ENCODE measurements at places on chromosomes 2 and 18.

DNA sequence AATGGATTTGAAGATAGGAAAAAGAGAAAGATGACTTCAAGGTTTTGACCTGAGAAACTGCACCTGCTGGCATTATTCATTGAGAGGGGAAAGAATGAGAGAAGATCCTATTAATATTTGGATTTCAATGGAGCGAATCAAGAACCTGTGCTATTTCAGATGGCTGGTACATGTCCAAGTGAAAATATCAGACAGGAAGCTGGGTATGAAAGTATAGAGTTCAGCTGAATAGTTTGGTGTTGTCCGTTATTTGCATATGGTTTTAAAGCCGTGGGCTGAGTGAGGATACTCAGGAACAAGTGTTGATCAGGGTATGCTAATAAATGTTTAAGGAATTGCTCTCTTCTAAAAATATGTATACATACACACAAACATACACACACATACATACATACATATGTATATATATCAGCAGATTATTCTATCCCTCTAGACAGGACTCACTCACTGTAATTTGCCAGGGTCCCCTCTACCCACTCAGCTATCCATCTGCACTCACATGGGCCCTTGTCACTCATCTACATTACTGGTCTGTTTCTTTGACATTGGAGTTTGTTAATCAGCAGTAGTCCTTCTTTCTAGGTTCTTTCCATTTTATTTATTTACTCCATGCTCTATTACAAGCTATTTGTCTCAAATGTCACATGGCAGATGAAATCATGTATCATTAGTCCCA lies 33.9 kb upstream of the IKZF2 start:
- no peak for DNase-seq

- no peak for DNase-seq
Observed at GRCh38 chr2:101442667-101443061, 32.2 kb downstream of the RFX8 start.

DNA sequence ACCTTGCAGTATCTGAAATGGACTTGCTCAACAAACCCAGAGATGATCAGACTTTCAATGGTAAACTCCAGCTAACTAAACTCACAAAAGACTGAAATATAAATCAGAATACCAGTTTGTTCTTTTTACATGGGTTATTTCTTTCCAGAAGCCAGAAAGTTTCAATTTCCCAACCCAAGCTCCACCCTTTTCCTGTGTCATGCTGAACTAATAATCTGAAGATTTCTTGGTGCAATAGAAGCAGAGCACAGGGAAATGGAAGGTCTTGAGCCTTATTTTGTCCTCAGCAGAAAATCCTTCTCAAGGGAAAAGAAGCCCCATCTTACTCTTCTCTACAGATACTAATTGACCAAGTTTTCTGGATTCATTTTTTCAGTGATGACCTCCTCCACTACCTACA lies 93.3 kb upstream of the PAPOLG start:
- DNase-seq, result no peak

GRCh38 chr2:32384529-32384928 lies 27.7 kb downstream of the BIRC6 start:
- DNase-seq, result no peak

- DNase-seq, result no peak
Observed at GRCh38 chr2:72117718-72118117, 29.9 kb downstream of the CYP26B1 start.

DNA sequence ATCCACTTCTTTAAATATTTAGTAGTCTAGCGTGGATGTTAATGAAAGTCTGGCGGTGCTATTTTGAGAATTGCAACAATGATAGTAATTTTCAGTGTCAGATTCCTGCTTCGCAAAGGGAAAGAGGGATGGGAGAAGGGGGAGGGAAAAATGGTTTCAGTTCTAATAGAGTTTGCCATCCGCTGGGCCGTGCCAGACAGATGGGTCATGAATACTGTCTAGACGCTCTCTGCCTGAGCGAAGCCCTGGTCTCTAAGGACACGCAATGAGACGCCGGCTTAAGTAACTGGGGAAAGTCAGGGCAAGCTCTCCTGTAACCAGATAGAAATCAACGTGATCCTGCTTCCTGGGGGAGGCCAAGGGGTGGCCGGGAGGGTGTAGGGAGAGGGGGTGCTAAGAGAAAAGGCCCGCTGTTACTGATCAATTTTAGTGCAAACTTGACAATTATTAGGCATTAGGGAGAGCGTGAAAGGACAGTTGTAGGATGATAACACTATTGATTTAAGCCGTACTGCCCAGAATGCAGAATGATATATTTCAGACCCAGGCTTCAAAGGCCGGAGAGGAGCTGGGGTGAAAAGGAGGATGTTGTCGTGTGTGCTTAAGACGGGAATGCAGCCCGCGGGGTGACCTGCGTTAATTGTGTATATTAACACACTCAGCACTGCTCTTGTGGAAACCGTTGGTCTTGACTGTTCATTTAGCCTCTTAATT lies 229.2 kb downstream of the LDLRAD4 start:
- DNase-seq, result no peak

DNA sequence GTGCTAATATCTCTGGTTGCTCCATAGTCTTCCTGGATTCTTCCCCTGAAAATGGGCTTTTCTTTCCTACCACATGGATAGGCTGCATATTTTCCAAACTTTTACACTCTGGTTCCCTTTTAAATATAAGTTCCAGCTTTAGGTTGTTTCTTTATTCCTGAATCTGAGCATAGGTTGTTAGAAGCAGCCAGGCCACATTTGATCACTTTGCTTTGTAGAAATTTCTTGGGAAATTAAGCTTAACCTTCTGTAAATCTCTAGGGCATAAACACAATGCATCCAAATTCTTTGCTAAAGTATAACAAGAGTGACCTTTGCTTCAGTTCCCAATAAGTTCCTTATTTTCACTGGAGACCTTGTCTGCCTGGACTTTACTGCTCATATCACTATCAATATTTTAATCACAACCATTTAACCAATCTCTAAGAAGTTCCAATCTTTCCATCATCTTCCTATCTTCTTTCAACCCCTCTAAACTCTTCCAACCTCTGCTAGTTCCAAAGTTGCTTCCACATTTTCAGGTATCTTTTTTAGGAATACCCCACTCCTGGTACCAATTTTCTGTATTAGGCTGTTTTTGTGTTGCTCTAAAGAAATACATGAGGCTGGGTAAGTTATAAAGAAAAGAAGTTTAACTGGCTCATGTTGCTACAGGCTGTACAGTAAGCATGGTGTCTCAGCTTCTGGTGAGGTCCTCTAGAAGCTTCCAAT lies 389.6 kb upstream of the HS6ST1 start:
- no peak for DNase-seq

- DNase-seq, result no peak
Observed at GRCh38 chr2:10265329-10266132, 37.2 kb upstream of the HPCAL1 start.

DNA sequence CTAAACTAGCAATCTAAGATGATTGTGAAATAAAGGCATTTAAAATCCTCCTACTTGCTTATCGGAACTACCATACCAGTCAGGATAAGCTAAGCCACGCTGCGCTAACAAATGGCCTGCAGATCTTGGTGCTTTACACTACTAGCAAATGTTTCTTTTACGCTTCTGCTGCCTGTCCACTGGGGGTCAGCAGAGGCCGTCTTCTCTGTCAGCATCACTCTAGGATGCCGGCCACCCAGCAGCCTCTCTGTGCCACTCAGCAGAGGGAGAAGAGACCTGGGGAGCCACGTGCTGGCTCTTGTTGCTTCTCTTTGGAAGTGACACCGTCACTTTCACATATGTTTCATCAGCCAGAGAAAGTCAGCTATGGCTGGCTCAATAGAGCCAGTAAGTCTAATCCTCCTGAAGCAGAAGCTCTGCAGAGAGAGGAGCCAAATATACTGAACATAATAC lies 36.6 kb downstream of the COPS8 start:
- no peak for DNase-seq

- DNase-seq, result no peak
Observed at GRCh38 chr2:47833516-47833968, 50.6 kb downstream of the MSH6 start.

GRCh38 chr2:100782380-100782878 lies 37.5 kb upstream of the NPAS2 start:
- DNase-seq, result no peak

- DNase-seq, result no peak
Observed at GRCh38 chr18:51191128-51191717, 6.3 kb downstream of the MEX3C start.

- DNase-seq, result no peak
Observed at GRCh38 chr2:168371273-168372019, 84.6 kb upstream of the CERS6 start.

- no peak for DNase-seq
Observed at GRCh38 chr2:215002500-215002899, 135.9 kb downstream of the ABCA12 start.

- DNase-seq, result no peak
Observed at GRCh38 chr2:240565333-240566202, 2.7 kb upstream of the RNPEPL1 start.

DNA sequence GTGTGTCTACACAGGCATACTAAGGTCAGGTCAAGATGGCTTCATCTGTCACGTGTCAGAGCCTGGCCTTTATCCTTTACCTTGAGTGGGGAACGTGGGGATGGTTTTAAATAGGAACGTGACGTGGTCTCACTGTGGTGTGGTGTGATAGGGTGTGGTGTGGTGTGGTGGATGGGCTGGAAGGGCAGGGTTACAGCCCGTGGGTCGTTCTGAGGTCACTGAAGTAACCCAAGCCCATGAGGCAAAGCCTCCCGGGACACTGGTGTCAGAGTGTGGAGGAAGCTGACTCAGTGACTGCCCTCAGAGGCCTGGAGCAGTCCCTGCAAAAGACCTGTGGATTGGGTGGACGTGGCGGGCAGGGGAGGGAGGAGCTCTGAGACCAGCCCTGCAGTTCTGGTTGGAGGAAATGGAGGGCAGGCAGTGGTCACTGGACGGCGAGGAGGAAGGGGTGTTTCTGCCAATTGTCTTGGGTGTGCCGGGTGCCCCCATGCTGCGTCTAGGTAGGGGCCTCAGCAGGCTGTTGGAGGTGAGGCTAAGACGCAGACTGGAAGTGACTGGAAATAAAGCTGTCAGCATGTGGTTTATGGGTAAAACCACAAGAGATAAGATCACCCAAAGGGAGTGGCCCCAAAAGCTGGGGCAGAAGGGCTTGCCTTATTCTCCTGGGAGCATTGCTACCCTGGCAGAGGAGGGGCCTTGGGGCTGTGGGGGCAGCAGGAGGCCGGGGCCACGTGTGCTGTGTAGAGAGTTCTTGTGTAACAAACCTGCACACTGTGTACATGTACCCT lies 84.8 kb downstream of the SH3RF3 start:
- no peak for DNase-seq

- DNase-seq, result no peak
Observed at GRCh38 chr2:101793277-101793969, 95.9 kb downstream of the MAP4K4 start.

GRCh38 chr18:35355140-35355618 lies 11.0 kb upstream of the ZNF24 start:
- DNase-seq, result peak; percentile 78

GRCh38 chr18:45910405-45911023 lies 56.6 kb downstream of the EPG5 start:
- DNase-seq, result no peak

- no peak for DNase-seq
Observed at GRCh38 chr2:71498261-71498701, 44.9 kb downstream of the DYSF start.

DNA sequence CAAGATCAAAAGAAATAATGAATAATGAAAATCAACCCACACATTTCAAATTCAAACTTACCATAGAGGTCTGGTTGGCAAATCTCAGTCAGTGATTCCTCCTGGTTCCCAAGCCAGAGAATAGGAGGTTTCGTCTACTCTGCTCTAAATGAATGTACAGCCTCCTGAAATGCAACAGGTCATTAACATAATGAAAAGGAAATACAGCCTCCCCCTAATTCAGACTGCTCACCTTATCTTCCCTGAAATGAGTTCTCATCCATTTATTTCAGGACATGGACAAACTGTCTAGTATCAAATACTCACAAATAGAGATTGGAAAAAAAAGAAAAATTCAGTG lies 43.4 kb upstream of the CYTIP start:
- no peak for DNase-seq

GRCh38 chr2:9720352-9721093 lies 89.7 kb upstream of the YWHAQ start:
- no peak for DNase-seq

Data from caudate nucleus (tissue), 63 donors.